ENCODE measurements at places on chromosomes 7 and 10. TPM values are rescaled to one million over a fixed set of nuclear protein-coding genes. Genes with fewer than 3 reads are reported as not detected.

The LCOR gene
- 14.2 TPM for total RNA-seq

DNA sequence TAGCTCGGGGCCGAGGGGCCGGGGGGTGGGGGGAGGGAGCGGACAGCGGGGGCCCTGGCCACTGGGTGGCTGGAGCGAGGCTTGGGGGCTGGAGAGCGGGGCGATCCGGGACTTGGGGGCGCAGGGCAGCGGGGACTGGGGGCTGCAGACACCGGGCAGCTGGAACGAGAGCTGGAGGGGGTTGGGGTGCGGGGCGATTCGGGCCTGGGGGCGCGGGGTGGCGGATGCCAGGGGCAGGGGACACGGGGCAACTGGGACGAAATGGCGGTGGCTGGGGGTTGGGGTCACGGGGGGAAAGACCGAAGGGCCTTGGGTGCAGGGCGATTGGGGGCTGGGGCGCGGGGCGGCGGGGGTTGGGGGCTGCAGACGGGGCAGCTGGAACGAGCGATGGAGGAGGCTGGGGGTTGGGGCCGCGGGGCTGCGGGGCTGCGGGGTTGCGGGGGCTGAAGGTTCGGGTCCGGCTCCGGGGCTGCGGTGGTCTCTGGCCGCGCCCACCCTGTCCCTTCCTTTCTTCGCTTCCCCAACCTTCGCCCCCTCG lies 590 bp downstream of the COL26A1 start:
- no peak for DNase-seq

DNA sequence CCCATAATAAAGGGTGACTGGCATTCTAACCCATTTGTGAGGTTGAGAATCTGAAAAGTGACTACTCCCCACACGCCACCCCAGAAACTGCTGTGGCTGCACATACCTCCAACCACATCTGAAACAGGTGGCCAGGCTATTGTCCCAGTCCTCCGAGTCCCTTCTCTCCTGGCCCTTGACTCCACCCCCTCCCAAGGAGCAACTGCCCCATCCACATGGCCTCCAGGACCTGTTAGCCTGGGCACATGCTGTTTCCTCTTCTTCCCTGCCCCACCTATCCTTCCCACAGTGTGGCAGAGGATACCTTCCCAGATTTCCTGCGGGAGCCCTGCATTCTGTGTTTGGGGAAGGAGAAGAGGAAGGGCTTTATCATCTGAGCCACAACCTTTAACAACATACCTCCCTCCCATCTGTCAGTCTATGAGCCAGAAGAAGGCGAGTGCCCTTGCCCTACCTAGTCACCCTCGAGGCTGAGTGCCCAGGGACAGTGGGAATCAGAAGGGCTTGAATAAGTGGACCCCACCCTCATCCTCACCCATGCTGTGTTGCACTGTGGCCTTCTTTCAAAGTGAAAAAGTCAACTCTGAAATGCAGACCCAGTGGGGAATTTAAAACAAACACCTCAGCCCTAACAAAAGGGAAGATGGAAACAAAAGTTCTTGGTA lies 11.9 kb downstream of the STEAP1B start:
- DNase-seq = no peak

The ITIH2 gene
- not detected for total RNA-seq

The LIPF gene
- not detected for total RNA-seq

DNA sequence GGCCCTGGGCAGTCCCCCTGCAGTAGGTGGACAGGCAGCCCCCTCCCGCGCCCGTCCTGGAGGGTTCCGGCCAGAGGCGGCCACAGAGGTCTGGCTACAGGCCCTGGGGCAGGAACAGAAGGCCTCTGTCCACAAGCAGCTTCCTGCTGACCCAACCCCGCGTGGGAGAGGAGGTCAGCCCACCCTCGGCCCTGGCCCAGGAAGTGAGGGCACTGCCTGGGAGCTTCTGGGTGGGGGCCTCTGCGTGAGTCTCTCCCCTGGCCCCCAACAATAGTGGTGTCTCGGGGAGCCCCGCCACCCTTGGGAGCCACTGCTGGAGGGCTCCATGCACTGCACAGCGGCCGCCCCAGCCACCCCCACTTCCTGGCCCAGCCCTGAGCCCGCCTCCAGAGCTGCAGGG lies 4.7 kb downstream of the MICALL2 start:
- peak; percentile 59 for DNase-seq

The PCDH15 gene
- 0.45 TPM for total RNA-seq

The NUTM2B gene
- total RNA-seq = 0.68 TPM

DNA sequence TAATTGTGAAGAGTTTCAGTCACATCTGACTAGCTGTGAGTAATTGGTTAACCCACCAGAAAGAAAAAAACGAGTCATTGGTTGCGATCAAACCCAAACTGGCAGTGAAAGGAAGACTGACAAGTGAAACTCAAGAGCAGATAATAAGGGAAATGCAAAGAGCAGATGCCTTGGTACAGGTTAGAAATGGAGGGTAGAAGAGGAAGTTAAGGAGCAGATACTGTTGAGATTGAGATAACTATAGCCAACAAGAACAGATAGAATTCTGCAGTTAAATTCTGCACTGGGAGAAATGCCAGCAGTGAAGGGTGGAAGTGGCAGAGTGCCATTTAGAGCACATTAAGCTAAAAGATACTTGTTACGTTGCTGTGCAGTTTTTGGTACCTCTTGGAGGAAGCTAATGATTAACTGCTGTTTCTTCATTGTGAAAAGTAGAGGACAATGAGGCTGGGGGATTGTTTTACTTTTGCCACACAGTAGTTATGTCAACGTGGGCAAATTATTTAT lies 65.8 kb downstream of the CDK13 start:
- peak; percentile 11 for DNase-seq

The RADIL gene
- total RNA-seq = 1.1 TPM

DNA sequence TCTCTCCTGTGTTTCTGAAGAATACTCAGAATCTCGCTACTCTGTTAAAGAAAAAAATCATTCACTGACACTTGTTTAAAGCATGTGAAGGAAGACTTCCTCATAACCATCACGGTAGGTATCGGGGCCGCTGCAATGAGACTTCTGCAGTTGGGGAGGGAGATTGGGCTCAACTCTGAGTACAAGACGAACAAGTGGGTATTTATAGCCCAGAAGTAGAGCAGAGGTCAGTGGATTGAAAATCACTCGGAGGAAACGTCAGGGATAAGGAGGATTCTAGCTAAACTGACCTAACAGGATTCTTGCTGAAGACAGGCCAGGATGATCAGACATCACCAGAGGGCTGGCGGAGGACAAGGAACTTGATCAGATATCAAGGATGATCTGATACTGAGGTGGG lies 33.3 kb downstream of the ITPRIP start:
- DNase-seq = no peak

GRCh38 chr7:144869082-144869481 lies 33.2 kb upstream of the TPK1 start:
- DNase-seq = no peak

The CCDC126 gene
- 11.0 TPM for total RNA-seq

DNA sequence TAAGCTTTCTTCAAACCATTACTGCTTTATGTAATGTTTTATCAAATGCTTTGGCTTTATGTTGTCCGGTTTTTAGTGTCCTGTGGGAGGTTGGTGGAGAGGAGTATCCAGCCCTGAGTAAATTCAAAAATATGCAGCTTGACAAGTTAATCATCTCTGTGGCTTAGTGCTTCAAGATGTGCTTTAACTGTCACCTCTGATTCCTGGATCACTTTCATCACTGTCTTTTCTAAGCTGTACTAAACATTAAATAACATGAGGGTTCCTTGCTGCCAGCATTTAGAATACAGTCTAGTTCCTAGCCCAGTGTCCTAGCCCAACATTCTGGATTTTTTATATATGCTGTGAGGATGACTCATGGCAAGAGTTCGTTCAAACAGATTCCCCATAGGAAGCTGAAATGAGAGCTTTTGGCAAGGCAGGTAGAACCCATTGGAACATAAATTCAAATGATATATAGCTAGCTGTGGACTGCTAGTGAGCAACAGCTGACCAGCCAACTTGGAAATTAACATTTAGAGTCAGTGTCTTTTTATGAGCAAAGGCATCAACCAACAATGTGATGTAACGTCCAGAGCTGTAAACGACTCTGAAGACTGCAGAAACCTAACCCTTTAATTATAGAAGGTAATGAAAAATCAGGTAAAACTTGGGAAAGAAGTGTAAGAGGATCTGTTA lies 80.6 kb upstream of the OIT3 start:
- no peak for DNase-seq

- no peak for DNase-seq
Observed at GRCh38 chr7:106644999-106645398, 16.0 kb downstream of the CCDC71L start.

DNA sequence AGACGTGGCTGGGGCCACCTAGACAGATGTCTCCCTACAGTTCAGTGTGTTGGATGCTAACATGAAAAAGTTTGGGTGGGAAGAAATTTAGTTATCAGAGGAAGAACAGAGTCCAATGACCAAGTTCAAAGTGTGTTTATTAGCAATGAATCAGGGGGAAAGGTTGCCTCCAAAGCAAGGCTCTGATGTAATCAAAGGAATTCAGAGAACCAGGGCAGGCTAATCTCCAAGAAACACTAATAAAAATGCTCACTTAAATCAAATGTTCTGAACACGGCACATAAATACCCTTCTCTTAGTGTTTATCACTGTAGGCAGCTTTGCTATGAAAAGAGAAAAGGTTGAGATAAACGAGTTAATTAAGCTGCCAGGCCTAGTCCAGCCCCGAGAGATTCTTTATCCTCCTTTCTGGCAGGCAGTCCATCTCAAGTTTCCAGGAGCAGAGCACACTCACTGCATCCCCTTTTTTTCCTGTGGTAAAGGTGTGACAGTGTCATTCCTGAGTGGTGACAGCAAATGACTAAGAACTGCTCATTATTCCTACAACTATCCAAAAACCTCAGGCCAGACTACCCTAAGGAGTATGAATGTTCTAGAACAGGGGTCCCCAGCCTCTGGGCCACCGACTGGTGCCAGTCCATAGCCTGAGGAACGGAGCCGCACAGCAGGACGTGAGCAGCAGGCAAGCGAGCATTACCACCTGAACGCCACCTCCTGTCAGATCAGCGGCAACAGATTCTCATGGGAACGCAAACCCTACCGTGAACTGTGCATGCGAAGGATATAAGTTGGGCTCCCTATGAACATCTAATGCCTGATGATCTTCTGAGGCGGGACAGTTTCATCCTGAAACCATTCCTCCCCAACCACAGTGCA lies 66.9 kb upstream of the FHIP2A start:
- DNase-seq = no peak

The MMP21 gene
- not detected for total RNA-seq

GRCh38 chr10:132185601-132186487 lies 904 bp upstream of the DPYSL4 start:
- DNase-seq = peak; percentile 49

The OPN4 gene
- not detected for total RNA-seq

The ADCY1 gene
- total RNA-seq = 2.6 TPM

The RBM20 gene
- total RNA-seq = 152 TPM

DNA sequence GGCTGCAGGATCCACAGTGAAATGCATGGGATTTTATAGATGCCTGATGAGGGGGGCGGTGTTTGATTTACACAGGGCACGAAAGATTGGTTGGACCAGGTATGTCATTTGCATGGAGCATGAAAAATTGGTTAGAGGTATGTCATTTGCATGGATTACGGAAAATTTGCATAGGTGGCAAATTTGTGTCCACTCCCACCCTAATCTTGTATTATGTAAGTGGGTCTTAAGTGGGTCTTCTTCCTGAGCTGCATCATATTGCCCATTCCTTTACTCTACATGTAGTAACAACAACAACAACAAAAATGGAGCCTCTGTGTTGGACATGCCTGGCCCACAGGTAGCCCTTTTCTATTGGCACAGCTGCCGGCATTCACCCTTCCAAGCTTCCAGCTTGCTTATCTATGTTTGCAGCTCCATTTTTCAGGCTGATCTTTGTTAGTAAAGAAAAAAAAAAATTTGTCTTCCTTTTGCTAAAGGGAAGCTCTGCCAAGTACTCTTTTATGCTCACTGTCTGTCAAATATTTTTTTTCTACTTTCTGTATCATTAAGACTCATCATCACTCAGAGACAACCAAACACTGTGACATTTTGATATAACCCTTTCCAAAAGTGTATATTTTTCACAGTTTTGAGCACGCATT lies 10.3 kb upstream of the ZNF273 start:
- no peak for DNase-seq

DNA sequence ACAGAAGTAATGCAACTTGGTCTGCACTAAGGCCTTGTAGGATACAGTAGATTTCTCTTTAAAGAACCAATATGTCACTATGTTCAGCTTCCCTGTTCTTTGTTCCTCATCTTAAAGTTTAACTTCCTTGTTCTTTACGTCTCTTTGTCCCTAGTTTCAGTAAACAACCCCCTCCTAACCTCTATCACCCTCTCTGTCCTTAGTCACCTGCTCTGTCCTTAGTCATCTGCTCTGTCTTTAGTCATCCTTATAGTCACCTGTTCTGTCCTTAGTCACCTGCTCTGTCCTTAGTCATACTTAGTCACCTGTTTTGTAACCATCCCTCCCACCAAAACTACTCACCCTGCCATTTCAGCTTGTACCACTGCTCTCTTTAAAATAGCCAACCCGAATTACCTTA lies 144.6 kb upstream of the TMEM106B start:
- no peak for DNase-seq

DNA sequence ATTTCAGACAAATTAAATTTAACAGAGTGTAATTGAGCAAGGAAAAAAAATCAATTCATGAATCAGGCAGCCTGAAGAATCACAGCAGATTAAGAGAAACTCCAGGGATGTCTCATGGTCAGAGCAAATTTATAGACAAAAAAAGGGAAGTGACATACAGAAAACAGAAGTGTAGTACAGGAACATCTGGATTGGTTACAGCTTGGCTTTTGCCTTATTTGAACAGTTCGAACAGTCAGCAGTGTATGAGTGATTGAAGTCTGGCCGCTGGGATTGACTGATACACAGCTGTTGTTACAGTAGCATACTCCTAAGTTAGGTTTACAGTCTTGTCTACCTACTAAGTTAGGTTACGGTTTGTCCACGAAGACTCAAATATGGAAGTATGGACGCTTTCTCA lies 255.3 kb downstream of the HPSE2 start:
- DNase-seq = no peak

The ITIH5 gene
- total RNA-seq = 12.3 TPM

GRCh38 chr7:39291628-39292410 lies 274.4 kb upstream of the YAE1 start:
- no peak for DNase-seq

DNA sequence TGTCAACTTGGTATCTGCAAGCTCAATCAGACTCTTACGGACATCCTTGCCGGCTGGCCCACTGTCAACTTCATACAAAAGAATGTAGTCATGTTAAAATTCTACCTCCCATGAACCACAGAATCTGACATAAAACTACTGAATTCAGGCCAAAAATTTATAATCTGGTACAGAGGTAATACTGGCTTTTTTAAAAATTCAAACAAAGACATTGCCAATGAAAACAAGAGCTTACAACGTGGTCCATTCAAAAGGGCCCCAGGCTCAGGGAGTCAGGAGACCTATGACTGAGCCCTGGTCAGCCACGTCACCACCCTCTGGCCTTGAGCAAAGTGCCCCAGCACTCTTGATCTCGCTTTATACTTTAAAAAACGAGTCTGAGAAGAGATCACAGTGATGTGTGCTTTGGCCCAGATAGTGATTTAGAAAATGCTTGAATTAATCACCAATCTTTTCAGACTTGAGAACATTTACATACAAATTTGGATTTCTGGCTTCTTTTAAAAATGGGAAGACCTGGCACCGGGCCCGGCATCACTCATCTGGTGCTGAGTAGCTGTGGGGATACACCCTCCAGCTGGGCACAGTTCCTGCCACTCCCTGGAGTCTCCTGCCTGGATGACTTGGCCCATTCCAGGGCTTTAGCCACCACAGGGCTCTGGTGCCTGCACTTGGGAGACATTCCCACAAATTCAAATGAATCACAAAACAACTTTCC lies 94.1 kb downstream of the PIP4K2A start:
- DNase-seq = peak; percentile 88

Measured in heart left ventricle (tissue), 16 donors.